ENCODE measurements at places on chromosomes 16 and 17.

GRCh38 chr17:31550389-31551056, 159.0 kb downstream of the RAB11FIP4 start:
- no peak for DNase-seq

GRCh38 chr16:57115514-57116182, 23.3 kb downstream of the CPNE2 start:
- DNase-seq = peak; percentile 59

GRCh38 chr17:79966681-79967080, 69.0 kb downstream of the TBC1D16 start:
- no peak for DNase-seq

GRCh38 chr16:55495616-55496289, 13.1 kb upstream of the LPCAT2 start:
- no peak for DNase-seq

GRCh38 chr17:50221266-50221863, 19.9 kb upstream of the COL1A1 start:
- no peak for DNase-seq

DNA sequence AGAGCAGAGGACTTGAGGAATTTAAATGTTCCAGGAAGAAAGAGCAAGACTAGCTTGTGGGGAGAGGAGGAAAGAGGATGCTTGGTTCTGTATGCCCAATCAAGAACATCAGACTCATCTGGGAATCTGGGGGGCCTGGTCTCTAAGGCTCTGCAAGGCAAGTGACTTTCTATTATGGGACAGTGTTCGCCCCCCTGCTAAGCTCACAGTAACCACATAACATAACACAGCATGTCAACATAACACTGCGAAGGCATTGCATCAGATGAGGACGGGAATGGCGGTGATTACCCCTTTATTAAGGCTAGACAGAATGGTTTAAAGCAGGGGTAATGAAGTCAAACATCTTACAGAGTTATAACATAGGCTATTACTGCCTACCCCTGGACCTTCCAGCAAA, 176.6 kb upstream of the IRX6 start:
- no peak for DNase-seq

DNA sequence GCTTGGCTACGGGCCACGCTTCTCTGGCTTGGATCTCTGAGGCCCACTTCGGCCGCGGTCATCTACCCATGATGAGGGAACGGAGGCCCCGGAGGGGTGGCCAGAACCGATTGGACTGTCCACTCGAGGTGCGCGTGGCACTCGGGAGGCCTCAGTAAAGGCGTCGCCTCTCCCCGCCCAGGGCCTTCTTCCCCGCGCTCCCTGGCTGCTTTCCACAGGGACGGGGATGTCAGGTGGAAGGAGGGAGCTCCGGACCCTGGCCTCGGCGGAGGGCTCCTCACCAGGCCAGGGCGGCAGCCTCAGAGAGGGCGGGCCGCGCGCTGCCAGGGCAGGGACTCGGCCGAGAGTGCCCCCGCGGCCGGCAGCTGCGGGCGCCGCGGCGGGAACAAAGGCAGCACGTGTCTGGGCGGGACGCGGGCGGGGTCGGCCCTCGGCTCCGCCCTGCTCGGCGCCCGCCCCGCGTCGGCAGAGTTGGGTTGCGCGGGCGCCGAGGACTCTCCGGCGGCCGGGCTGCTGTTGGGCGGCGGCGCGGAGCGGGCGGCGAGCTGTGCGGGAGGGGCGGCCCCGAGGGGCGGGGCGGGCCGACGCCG, 587 bp upstream of the CDK5R1 start:
- DNase-seq = peak; percentile 77

DNA sequence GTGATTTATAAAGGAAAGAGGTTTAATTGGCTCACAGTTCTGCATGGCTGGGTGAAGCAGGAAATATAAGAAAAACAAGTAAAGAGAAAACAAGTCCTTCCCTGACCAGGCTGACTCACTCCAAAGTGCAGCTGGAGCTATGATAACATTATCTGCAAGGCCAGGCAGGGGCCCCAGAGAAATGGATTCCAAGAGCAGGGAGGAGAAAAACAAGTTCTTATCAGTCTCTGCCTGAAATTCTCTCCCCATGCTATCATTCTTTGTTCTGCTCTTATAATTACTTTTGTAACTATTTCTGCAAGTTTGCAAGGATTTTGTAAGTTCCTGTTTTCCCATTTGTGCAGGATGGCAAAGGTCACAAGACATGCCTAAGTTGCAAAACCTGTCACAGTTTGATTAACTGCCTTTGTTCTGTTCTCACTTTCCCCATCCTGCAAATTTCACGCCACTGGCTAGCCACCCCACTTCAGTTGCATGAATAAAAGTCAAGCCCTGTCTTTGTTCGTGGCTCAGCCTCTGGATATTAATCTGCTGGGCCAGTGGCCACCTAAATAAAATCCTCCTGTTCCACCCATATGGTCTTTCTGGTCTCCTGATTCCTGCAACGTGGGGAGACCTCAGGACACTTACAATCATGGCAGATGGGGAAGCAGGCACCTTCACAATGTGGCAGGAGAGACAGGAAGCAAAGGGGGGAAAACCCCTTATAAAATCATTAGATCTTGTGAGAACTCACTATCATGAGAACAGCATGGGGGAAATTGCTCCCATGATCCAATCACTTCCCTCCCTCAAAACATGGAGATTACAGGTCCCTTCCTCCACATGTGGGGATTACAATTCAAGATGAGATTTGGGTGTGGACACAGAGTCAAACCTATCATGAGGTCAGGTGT, 13.1 kb downstream of the ABCA9 start:
- DNase-seq = no peak

DNA sequence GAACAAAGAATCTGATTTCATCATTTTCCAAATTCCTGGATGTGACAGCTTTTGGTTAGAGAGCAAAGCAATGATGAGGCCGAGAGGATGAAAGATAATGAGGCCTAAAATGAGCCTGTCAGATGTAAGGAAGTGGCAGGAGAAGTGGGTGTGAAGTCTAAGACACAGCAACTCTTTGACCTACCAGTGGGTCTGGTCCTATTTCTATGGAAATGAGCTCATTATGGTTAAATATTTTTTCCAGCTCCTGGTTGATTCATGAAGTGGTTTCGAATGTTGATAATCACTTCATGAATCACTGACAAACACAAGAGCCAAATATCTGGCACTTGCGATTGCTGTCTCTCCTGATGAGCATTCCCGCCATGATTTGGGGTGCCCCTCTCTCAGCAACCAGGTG, 273.3 kb upstream of the CDH5 start:
- DNase-seq = no peak

GRCh38 chr16:56190048-56190676, 1.1 kb upstream of the GNAO1 start:
- no peak for DNase-seq

- no peak for DNase-seq
Observed at GRCh38 chr17:17792551-17793377, 44.0 kb downstream of the SREBF1 start.

GRCh38 chr17:82331345-82331939, 2.1 kb downstream of the SECTM1 start:
- no peak for DNase-seq

DNA sequence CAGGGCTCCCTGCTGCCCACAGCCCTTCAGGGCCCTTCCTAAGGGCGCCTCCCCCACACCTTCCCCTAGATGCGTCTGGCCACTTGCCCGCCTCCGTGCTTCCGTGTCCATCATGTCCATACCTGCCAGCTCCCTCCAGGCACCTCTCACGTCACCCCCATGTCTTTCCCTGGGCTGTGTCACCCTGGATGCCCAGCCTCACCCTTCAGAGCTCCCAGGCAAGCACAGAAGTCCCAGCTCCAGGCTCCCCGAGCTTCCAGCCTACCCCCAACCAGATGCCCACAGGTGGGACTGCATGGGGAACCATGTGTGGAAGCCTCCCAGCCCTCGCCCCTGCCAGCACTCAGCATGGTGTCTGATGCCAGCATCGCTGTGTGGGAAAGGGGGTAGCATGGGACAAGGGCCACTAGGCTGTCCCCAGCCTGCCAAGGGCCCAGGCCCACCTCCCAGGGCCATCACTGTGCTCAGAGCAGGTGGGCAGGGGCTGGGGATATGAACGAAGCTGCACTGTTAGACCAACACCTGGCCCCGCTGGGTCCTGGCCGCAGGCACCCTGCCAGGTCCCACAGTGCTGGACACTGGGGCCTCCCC, 1.9 kb upstream of the AXIN1 start:
- DNase-seq = no peak

DNA sequence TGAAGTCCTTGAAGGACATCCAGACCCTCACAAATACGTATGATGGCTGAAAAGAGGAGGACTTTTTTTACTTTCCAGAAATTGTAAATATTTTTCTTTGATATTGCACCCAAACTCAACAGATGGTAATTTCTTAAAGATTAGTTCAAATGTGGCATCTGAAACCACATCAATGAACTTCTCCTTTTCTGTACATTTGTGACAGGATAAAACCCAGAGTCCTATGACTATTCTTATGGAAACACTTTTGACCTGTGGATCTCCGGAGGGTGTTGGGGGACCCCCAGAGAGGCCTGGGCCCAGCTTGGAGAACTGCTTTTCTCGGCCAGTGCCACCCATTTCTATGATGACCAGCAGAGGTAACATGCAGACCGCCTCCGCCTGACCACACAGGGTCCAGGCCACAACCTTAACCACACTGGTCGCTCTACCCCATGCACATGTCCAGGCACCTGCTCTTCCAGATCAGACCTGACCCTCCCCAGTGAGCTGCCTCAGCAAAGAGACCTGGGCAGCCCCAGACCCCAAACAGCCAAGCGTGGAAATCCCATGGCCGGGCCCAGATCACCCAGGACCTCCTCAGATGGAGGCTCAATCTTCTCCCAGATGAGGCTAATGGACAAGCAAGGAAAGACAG, 22.7 kb downstream of the RPH3AL start:
- no peak for DNase-seq

GRCh38 chr16:68343137-68343536, 32.3 kb downstream of the PRMT7 start:
- no peak for DNase-seq

- DNase-seq = no peak
Observed at GRCh38 chr16:85785927-85786326, 13.4 kb downstream of the EMC8 start.

- no peak for DNase-seq
Observed at GRCh38 chr17:55377671-55378275, 43.9 kb downstream of the MMD start.

DNA sequence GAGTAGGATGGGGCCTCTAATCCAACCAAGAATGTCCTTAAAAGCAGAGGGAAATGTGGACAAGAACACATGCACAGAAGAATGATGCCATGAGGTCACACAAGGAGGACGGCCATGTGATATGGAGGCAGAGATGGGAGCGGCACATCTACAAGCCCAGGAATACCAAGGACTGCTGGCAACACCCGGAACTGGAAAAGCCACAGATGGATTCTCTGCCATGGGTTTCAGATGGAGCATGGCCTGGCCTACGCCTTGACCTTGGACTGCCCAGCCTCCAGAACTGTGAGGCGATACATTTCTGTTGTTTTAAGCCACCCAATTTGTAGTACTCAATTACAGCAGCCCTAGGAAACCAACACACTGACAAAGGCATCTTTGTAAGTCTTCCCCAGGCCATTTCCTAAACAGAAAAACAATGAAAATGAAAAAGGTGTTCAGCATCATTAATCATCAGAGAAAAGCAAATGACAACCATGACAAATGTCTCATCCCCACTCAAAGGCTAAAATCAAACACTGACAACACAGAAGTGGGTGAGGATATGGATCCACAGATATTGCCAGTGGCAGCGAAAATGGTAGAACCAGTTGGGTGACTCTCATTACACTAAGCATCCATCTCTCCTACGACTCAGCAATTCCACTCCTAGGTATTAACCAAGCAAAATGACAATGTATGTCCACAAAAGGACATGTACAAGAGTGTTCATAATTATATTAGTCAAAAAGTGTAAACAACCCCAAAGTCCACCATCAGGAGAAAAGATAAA, 76.9 kb upstream of the CNEP1R1 start:
- DNase-seq = no peak

DNA sequence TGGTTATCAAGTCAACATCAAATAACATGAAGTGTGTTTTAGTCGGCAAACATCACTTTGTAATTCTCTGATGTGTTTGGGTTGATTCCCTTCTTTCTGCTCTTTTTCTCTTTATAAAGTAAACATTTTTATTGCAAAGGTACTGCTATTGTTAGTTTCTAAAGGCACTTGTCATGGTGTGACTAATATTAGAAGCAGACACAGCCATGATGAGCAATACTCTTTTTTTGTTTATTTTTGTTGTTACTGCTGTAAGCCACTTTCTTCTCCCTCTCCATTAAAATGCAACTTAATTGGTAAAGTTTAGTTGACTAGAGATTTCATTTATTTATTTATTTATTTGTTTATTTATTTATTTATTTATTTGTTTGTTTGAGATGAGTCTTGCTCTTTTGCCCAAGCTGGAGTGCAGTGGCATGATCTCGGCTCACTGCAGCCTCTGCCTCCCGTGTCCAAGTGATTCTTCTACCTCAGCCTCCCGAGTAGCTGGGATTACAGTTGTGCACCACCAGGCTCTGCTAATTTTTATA, 424.7 kb downstream of the WWOX start:
- DNase-seq = no peak

DNA sequence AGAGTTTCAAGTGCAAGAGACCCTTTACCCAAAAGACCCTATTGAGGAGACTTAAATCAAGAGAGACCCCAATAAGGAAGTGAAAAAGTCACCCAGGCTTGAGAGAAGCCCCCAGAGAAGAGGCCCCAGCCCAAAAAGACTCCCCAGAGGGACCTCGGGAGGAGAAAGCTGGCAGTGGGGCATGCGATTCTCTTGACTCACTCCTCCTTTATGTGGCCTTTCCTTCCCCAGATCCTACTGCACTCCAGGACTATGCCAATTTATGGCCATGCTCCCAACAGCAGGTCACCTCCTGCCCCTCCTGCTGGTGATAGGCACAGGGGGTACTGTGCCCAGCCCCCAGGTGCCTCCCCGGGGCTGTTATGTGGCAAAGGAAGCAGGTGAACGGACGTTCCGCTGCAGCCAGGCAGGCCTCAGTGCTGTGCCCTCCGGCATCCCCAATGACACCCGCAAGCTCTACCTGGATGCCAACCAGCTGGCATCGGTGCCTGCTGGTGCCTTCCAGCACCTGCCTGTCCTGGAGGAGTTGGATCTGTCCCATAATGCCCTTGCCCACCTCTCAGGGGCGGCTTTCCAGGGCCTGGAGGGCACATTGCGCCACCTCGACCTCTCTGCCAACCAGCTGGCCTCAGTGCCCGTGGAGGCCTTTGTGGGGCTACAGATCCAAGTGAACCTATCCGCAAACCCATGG, 16.3 kb downstream of the LRRC3C start:
- DNase-seq = no peak

- DNase-seq = peak; percentile 62
Observed at GRCh38 chr17:10295728-10296343, 77.0 kb downstream of the MYH13 start.

DNA sequence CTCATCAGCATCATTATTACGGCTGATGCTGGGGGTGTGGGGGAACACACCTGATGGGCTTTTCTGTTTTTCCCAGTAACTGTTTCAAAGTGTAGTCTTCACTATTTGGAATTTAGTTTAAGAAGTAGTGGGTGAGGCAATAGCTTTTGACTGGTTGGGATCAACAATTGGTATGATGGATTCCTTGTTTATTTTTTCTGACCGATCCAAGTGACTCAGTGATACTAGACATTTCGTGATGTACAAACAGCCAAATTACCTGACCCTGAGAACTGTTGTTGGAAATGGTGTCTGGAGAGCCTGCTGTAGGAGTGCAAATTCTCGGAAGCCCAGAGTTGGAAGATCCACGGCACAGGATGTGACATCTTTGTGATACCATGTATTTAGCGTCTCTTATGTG, 204.2 kb downstream of the PRKCA start:
- DNase-seq = no peak
